ENCODE measurements at places on chromosomes 16 and 17.

GRCh38 chr16:87086575-87086974, 230.6 kb downstream of the C16orf95 start:
- DNase-seq = no peak

GRCh38 chr16:66150698-66151482, 215.6 kb upstream of the CDH5 start:
- DNase-seq = no peak

GRCh38 chr16:67393111-67393787, at the start of gene TPPP3:
TSS of gene TPPP3 (minus strand) at chr16:67393498. CDS start at chr16:67391111, 2,387 bp downstream.
- DNase-seq = peak; percentile 82

- no peak for DNase-seq
Observed at GRCh38 chr16:68503334-68503733, 35.8 kb upstream of the ZFP90 start.

Measured in ELF-1 (cell line).